ELF-1 (cell line): ENCODE measurements at places on chromosomes 12 and 14.
A peak's percentile ranks its signal among the peaks of the same experiment; 100 is the strongest.

GRCh38 chr12:2624543-2625288, 170.1 kb upstream of the FKBP4 start:
- DNase-seq: peak; percentile 93

GRCh38 chr14:104244221-104245011, 106.0 kb downstream of the KIF26A start:
- DNase-seq: no peak

- peak; percentile 30 for DNase-seq
These were observed 43.4 kb upstream of the AMN start for GRCh38 chr14:102878970-102879460.

GRCh38 chr12:120013659-120014380, 24.8 kb downstream of the BICDL1 start:
- no peak for DNase-seq

- no peak for DNase-seq
These were observed 178.2 kb downstream of the PIK3C2G start for GRCh38 chr12:18439541-18439940.

DNA sequence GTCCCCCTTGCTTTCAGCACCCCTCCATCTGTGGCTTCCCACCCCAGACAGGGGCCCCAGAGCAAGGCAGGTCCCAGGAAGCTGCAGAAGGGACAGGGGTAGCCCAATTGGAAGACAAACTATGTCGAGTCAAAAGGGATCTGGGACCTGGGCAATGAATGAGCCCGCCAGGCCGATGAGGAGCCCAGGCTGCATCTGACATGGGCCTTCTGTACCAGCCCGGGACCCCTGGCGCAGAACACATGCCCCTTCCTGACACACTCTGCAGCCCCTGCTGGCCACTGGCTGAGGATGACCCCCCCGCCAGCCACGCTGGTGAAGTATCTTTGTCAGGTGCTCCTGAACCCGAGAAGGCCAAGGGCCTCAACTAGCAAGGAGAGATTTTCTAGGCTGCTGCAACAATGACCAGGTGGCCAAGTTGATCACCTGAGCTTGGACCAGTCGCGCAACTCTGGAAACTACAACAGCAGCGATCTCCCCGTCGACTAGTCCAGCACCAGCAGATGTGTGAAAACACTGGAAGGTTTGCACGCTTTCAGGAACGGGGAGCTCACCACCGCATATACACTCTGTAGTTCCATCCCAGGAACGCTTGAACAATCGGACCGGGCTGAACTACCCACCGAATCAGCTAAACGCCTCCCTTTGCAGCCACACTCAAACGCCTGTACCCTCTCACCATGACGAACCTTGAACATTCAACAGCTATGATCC, 119.0 kb downstream of the NCOR2 start:
- no peak for DNase-seq

DNA sequence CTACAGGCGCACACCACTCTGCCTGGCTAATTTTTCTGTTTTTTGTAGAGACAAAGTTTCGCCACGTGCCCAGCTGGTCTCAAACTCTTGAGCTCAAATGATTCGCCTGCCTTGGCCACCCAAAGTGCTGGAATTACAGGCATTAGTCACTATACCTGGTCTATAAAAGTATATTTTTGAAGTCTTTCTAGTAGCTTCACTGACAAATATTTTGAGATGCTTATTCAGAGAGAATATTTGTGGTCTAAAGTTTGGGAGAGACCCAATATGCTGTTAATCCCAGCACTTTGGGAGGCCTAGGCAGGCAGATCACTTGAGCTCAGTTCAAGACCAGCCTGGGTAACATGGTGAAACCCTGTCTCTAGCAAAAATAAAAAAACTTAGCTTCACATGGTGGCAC, 22.0 kb upstream of the PPP1R12A start:
- DNase-seq: no peak

GRCh38 chr12:104648756-104649155, 192.0 kb downstream of the CHST11 start:
- no peak for DNase-seq

DNA sequence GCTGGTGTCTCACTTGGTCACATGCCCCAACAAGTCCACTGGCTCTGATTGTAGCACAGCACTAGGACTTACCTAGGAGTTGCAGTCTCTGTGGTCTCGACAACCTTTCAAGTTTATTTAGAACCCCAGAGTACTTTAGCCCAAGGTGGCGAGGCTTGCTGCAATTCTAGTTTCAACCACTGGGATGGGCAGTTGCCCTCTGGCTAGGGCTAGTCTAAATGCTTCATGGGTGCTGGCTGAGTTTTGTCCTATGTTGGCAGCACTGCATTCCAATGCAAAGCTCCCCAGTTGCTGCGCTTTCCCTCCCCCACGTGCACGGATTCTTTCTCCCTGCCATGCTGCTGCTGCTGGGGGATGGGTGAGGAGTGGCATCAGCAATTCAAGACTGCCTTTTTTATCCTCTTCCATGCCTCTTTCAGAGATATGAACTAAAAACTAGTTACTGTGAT, 207.9 kb downstream of the SYNE2 start:
- peak; percentile 92 for DNase-seq

GRCh38 chr14:23828001-23828400, 125.6 kb upstream of the DHRS4 start:
- DNase-seq: no peak

- peak; percentile 44 for DNase-seq
These were observed 28.2 kb downstream of the TRAF3 start for GRCh38 chr14:102805371-102805891.

DNA sequence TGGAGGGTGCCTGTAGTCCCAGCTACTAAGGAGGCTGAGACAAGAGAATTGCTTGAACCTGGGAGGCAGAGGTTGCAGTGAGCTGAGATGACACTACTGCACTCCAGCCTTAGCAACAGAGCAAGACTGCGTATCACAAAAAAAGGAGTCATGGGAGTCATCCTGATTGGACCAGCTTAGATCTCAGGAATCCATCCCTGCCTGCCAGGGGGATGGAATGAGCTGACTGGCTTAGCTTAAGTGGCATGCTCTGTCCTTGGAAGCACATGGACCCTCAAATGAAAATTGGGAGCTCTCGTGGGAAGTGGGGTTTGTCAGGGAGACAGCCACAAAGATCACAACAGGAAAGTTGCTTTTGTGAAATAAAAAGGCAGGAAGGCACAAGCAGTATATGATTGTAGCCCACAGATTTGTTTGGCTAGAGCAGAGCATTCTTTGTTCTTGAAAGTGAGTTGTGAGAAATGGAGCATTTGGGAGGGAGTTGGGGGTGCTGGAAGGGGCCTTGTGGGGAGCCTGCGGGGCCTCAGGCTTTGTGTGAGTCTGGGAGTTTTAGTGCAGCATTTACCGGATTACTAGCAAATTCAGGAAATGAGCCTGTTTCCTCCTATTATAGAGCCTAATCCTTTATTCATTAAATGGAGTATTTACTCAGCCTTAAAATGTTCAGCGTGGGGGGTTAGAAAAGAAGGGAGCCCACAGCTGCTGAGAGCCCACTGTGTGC, 30.7 kb downstream of the DGLUCY start:
- no peak for DNase-seq

DNA sequence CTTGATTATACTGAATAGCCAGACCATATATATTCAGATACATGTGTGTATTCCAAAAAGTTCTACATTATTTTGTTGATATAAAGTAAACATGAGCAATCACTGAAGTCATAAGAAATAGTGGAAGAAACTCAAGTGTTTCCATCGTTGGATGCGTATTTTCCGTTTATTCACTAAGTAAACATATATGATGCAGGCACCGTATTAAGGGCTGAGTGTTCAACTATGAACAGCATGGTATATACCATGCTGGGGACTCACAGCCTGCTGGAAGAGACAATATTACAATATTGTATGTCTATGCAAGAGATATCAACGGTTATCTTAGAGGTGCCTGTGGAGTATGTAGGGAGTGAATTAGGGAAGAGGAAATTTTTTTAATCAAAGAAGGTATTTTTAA, 1.2 kb downstream of the PYROXD1 start:
- DNase-seq: no peak

GRCh38 chr12:130154276-130155070, 7.8 kb upstream of the FZD10 start:
- DNase-seq: no peak

GRCh38 chr12:89960011-89960507, 251.4 kb upstream of the ATP2B1 start:
- no peak for DNase-seq

GRCh38 chr14:49921401-49921800, 28.5 kb downstream of the ARF6 start:
- no peak for DNase-seq

GRCh38 chr14:79528828-79529416, 682.4 kb downstream of the DIO2 start:
- DNase-seq: no peak

- DNase-seq: no peak
These were observed 10.6 kb upstream of the TNFAIP2 start for GRCh38 chr14:103112400-103113243.

- no peak for DNase-seq
These were observed 11.9 kb downstream of the FAM222A start for GRCh38 chr12:109725321-109726105.

DNA sequence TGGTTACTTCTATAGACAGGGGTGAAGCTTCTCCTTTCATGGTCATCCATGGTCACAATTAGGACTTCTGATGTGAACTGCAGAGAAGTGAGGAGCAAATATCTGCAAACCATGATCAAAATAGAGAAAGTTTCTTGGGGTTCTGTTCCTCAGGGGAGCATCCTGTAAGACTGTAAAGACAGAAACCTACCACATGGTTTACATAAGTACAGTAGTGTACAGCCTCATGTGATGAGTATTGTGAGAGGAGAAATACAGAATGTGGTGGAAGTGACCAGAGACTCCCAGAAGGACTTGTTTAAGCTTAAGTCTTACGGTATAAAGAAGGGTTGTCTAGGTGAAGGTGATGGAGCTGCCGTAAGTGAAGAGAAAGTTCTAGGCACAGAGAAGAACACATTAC, 484.7 kb downstream of the LRIG3 start:
- no peak for DNase-seq

DNA sequence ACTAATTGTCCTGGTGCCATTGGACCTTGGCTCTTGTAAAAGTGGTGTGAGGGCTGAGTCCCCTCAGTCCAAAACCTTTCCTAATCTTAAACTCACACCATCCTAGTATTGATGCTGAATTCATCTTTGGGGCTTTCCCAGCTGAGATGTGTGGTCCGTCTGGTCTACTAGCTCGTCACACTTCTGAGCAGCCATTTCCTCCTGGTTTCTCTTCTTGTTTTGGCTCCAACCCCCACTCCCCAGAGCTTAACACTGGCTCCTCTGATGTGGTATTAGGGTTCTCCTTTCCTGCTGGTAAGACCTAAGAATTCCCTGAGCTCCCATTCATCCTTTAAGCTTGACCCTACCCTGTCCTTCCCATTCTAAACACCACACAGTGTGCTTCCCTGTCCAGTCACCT, 900.6 kb downstream of the VRK1 start:
- no peak for DNase-seq
